Posterior vena cava (tissue), 2 donors: ENCODE measurements at places on chromosomes 6 and 20. TPM values are rescaled to one million over a fixed set of nuclear protein-coding genes. Genes with fewer than 3 reads are reported as not detected.

DNA sequence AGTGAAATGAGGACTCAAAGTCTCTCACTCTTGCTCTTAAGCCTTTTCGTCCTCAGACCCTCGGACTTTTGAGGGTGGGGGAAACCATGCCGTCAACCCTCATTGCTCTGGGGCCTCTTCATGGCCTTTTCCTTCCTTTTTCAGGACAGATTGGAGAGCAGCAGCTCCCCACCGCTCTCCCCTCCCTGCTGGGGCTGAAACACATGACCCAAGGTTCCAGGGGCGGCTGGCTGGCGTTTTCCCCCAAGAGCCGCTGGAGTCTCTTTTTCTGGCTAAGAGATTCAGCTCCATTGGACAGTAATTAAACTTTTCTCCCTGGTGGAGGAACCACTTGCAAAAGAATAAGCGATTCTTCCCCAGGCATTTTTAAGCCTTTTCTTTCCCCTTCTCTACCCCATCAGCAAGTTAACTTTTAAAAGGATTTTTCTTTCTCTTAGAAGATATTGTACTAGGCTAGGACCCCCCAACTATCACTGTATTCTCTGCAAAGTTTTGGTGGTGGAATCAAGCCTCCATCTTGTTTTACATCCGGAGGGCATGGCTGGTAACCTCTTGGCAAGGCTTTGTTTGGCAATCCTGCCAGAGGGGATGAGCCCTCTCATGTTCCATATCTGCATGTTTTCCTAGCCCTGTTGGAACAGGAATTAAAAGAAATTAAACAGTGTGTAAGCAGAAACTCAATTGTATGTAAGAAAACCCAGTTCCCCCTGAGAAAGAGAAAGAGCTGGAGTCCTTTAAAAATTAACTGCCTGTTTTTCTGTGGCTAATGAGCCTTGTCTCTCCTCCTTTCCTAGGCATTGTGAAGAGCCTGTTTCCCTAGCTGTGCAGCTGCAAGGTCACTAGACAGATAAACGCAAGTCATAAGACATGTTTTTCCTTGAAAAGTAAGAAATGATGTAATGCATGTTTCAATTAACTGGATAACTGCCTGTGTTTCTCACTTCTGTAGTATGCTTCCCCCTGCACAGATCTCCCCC, 100.8 kb upstream of the GPR6 start:
- no peak for DNase-seq

DNA sequence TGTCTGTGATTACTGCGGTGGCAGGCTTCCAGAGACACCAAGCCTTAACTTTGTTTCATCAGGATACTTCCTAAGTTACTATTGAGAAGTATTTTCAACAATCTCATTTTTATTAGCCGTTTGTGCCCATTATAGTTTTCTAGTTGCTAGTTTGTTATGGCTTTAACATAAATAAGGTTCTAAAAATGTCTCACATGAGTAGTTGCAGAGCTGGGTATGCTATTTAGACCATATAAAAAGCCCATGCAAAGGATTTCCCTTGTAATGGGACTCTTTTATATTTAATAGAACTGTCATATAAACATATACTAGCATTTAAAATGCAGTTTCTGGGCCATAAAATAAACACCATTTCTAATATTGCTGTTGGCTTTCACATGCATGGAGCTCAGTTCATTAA, 205.3 kb upstream of the TCF21 start:
- DNase-seq: no peak

GRCh38 chr6:108497883-108498282, 62.8 kb upstream of the FOXO3 start:
- no peak for DNase-seq

- DNase-seq: no peak
These were observed 80.7 kb downstream of the THBS2 start for GRCh38 chr6:169172946-169173345.

- peak; percentile 31 for DNase-seq
These were observed 36.3 kb downstream of the SLC52A3 start for GRCh38 chr20:731891-732560.

- no peak for DNase-seq
These were observed 1.1 kb downstream of the SLPI start for GRCh38 chr20:45253261-45253660.

GRCh38 chr20:47328129-47328528, 28.4 kb downstream of the ZMYND8 start:
- DNase-seq: no peak

- no peak for DNase-seq
These were observed 42.2 kb downstream of the ZNF292 start for GRCh38 chr6:87197547-87197946.

GRCh38 chr6:17466147-17466546, 72.8 kb downstream of the CAP2 start:
- no peak for DNase-seq

GRCh38 chr20:4978050-4978918, 23.0 kb downstream of the SLC23A2 start:
- no peak for DNase-seq

GRCh38 chr20:48732081-48732829, 95.5 kb downstream of the PREX1 start:
- no peak for DNase-seq

DNA sequence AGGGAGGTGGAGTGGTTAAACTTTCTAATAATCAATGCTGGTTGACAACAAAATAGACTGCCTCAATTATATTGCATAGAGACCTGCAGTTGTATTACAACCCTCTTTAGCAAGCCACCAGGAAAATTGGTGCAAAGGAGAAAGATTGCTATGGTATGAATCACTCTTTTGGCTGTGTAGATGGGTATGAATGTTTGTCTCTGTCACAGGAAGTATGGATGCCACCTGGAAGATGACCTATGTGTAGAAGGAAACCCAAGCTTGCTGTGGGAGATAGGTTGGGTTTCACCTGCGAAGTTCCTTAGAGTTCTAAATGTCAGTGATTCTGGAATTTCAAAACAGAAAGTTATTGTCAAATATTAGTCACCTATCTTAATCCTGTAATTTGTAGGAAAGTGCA, 134.6 kb downstream of the SOBP start:
- no peak for DNase-seq

DNA sequence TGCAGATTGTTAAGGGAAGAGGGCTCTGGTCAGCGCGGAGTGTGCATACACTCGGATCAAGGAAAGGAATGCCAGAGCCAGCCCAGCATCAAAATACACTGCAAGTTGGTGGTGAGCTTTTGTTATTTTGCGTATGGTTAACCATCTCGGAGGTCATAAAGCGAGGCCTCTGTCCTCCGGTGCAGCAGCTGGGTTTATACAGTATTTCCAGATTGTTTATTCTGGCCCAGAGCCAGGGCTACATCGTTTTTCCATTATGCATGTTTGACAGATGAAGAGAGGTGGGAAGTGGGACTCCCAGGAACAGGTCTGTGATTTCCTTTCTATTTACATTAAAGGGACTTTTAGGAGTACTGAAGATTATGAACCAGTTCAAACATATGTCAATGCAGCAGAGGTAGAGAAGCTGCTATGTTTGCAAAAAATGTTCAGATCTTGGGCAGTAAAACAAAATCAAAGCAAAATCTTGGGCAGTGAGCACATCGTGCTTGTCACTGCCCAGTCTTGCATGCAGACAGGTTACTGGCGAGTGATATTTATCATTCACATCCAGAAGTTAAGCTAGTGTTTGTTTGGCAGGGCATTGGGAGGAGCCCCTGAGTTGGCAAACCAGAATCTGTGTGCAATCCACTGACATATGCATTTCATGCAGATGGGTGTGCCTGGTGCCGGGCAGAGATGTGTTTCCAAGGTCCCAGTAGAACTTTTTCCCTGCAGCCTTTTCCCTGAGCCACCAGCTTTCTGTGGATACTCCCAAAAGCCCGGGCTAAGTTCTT, 256.3 kb upstream of the TAB2 start:
- DNase-seq: no peak

- no peak for DNase-seq
These were observed 110.4 kb downstream of the SYCP2 start for GRCh38 chr20:59823030-59823423.

- DNase-seq: no peak
These were observed 164.8 kb downstream of the MRPL14 start for GRCh38 chr6:43962458-43962857.

DNA sequence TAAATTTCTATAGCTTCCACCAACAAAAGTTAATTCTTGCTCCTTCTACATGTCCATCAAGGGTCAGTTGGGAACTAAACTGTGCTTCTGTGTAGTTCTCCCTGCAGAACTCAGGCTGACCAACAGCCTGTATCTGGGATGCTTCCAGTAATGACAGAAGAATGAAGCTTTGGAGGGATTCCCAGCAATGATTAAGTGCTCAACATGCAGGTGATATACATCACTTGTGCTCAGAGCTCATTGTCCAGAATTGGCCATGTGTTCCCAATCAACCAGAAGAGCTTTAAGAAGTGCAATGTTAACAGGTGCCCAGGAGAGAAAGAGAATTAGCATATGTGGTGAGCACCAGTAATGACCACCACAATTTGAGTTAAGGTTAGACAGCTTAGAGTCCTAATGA, 37.4 kb upstream of the SNRPB2 start:
- no peak for DNase-seq

GRCh38 chr6:156526081-156526480, 251.1 kb upstream of the ARID1B start:
- DNase-seq: no peak

DNA sequence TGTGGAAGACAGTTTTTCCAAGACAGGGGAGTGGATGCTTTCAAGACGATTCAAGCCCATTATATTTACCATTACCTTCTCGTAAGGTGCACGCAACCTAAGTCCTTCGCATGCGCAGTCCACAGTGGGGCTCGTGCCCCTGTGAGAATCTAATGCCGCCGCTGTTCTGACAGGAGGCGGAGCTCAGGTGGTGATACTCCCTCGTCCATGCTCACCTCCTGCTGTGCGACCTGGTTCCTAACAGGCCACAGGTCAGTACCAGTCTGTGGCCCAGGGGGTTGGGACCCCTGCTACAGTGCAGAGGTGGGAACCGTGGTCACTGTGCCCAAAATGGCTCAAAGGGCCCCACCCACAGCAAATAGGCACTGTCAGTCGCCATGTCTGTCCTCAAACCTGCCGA, 36.6 kb downstream of the SERPINB1 start:
- no peak for DNase-seq

DNA sequence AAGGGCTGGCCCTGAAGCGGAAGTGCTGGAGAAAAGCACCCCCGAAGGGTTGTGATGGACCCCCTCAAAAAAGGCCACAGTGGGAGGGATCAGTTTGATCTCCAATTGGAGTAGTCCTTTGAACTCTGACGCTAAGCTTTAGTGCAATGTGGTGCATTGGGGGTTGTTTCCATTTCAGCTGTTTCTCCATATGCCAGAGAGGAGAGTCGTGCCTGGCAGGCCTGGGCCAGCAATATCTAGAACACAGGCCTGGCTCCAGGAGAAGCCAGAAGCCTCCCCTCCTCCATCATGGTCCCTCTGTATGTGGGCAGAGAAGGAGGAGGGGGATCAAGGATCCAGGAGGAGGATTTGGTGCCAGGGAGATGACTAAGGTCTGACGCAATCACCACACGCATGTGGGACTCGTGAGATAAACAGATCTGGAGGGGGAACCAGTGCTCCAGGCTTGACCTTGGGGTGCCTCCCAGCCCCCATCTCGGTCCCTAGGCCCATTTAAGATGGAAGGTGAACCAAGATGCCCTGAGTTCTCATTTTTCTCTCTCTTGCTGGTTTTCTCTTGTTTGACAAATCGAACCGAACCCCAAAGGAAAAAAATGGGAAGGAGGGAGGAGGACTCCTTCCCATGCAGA, 517.4 kb upstream of the JARID2 start:
- DNase-seq: peak; percentile 87

- DNase-seq: no peak
These were observed 18.7 kb upstream of the YWHAB start for GRCh38 chr20:44866703-44867335.

DNA sequence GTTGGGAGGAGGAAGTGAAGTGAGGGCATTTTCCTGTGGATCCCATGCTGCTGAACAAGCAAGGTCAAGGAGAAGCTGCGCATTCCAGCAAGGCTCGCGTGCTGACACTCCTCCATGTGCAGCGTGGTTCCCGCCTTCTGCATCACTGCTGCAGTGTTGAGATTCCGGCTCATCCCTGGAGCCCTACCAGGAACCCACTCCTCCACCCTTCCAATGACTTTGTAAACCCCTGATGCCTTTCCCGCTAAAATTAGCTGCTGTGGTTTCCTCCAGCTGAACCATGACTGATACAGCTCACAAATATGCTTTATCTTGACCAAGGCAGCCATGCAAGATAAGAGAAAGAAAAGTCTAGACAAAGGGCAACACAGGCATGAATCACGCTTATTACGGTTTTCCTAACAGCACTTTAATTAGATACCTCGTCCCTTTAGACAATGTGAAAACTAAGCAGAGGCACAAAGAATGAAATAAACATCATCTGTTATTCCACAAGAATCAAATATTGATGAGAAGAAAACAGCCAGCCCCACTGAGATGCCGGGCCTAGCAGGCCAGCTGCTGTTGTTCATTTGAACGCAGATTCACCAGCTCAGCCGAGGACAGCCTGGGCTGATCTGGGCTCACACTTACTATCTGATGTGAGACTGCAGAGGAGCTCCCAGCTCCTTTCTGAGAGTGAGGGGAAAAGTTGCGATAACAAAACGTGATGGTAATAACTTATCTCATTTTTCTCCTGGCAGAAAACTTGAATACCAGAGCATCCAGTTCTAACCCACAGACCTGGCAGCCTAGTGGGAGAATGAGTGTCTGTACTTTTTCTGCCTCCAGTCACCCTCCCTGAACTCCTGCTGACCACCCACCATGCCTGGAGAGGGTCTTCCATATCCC, 14.2 kb upstream of the BNIP5 start:
- peak; percentile 92 for DNase-seq

DNA sequence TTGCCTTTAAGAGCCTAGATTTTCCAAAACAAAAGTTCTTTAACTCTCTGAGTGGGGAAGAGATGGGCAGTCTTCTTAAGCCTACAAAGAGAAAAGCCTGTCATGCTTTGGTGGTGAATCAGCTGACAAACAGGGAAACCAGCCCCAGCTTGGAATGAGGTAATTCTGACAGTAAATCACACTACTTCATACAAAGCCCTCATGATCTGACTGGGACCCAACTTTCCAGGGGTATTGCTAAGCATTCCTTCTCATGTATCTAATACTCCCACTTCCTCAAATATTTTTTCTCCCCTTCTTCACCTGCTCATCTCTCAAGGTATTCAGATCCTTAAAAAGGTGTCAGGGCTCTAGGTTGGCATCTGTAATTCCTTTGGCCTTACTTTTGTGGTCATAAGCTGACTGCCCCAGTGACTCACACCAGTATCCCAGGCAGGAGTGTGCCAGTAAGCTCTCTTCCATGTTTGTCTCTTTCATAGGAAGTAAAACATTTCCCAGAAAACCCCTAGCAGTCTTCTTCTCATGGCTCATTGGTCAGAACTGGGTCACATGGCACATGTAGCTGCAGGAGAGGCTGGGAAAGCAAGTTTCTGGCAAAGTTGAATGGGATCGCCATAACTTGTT, 15.0 kb upstream of the TBC1D22B start:
- DNase-seq: no peak

GRCh38 chr6:2630359-2630758, 120.4 kb downstream of the MYLK4 start:
- peak; percentile 89 for DNase-seq

ZBTB12 gene
- total RNA-seq: 4.2 TPM

RFX6 gene
- not detected for total RNA-seq

PACRG gene
- 0.14 TPM for total RNA-seq

CASP8AP2 gene
- total RNA-seq: 18.8 TPM

ZCCHC3 gene
- 10.1 TPM for total RNA-seq

ELOVL4 gene
- total RNA-seq: 1.8 TPM

ZSCAN31 gene
- 14.6 TPM for total RNA-seq

TSHZ2 gene
- 34.6 TPM for total RNA-seq

KCNS1 gene
- not detected for total RNA-seq

CLDN20 gene
- total RNA-seq: not detected

ZC2HC1B gene
- total RNA-seq: not detected
